Smooth muscle cell of bladder (primary cell): ENCODE measurements at places on chromosomes 16 and 17. TPM values are rescaled to one million over a fixed set of nuclear protein-coding genes. Genes with fewer than 3 reads are reported as not detected.

CHTF18 gene
- total RNA-seq: 1.4 and 2.3 TPM in 2 replicates

SSTR5 gene
- not detected in 2 replicates for total RNA-seq

TMEM94 gene
- 20.1 and 20.5 TPM in 2 replicates for total RNA-seq

FOXL1 gene
- total RNA-seq: 2.7 and 3.1 TPM in 2 replicates

PIRT gene
- total RNA-seq: not detected in 2 replicates

STXBP4 gene
- 5.0 and 5.5 TPM in 2 replicates for total RNA-seq

MAF gene
- total RNA-seq: 18.2 and 21.9 TPM in 2 replicates

EPN3 gene
- not detected in 2 replicates for total RNA-seq

RAD51C gene
- total RNA-seq: 17.2 and 21.4 TPM in 2 replicates

WFIKKN1 gene
- total RNA-seq: 0.14 and 0.18 TPM in 2 replicates

NPIPB9 gene
- 0.71 and 1.4 TPM in 2 replicates for total RNA-seq
